Activated effector memory CD4-positive, alpha-beta T cell treated with Interleukin-2 at 50 U/mL for 16 hours (primary cell): ENCODE measurements at places on chromosomes 3 and 15.

DNA sequence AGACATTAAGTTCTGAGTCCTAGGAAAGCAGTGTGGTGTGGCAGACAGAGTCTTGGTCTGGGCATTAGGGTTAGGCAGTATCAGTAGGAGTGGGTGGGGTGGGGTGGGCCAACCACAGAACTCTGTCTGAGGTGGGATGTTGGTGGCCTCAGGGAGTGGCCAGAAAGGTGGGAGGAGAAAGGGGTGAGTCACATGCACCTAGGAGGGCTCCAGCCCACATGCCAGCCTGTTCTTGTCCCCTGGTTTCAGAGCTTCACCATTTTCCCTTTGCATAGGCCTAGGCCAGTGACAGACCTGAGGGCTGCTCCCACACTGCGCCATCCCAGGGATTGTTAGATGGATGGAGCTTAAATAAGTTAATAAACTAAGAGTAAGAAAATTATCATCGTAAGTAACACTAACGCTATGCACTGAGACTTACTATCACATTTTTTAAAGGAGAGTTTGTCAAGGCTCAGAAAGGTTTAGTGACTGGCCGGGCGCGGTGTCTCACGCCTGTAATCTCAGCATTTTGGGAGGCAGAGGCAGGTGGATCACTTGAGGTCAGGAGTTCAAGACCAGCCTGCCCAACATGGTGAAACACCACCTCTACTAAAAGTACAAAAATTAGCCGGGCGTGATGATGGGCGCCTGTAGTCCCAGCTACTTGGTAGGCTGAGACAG, 33.8 kb downstream of the DNASE1L3 start:
- DNase-seq: no peak

- no peak for DNase-seq
These were observed 126.5 kb downstream of the DTWD1 start for GRCh38 chr15:49747340-49747739.

- no peak for DNase-seq
These were observed 63.1 kb upstream of the MEF2A start for GRCh38 chr15:99502661-99503060.

- DNase-seq: no peak
These were observed 28.8 kb downstream of the CYP8B1 start for GRCh38 chr3:42846685-42847522.

GRCh38 chr3:48431224-48432029, 1.5 kb upstream of the PLXNB1 start:
- no peak for DNase-seq

- DNase-seq: no peak
These were observed 63.9 kb downstream of the FBLN2 start for GRCh38 chr3:13612829-13613228.

- DNase-seq: no peak
These were observed 50.4 kb downstream of the CCR4 start for GRCh38 chr3:33001889-33002288.

DNA sequence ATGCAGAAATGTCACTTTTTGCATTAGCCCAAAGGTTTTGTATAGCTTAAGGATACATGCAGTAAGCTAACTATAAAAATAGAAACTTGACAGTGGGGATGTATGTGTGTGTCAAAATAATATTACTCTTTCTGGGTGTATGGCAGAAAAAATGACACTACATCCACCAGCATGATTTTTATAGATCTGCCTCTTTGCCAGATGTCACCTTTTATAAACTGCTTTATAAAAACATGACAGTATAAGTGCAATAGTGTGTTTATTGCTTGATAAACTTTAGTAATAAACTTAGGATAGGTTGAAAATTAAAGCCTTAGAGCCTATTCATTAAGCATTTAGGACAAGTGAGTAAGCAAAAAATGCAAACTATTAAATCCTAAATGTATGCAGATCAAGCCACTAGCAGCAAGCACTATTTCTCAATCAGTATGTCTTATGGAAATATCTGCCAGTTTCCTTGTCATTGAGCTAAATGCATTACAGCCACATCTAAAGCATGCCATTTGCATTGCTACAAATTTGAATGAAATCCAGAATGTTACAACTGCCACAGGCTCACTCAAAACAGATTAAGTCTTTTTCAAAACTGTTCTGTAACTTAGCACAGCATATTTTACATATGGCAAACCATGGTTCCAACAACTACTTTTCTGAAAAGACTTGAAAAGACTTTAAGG, 935.0 kb downstream of the FHIT start:
- no peak for DNase-seq

DNA sequence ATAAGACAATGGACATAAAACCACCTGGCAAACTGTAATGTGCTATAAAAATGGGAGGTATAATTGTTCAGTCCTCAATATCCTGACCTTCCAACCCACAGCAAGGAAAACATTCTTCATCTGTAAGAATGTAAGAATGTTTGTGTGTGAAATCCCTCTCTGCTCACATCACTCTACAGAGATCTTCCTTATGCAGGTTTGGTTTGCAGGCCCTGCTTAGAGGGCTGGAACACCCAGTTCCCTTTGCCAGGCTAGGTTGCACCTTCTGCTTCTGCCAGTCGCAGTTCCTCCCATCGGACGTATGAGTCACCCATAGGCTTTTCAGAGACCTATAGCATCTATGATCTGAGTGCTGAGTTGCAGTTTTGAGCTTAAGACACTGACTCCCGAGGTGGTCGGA, 24.1 kb upstream of the MINAR1 start:
- no peak for DNase-seq

DNA sequence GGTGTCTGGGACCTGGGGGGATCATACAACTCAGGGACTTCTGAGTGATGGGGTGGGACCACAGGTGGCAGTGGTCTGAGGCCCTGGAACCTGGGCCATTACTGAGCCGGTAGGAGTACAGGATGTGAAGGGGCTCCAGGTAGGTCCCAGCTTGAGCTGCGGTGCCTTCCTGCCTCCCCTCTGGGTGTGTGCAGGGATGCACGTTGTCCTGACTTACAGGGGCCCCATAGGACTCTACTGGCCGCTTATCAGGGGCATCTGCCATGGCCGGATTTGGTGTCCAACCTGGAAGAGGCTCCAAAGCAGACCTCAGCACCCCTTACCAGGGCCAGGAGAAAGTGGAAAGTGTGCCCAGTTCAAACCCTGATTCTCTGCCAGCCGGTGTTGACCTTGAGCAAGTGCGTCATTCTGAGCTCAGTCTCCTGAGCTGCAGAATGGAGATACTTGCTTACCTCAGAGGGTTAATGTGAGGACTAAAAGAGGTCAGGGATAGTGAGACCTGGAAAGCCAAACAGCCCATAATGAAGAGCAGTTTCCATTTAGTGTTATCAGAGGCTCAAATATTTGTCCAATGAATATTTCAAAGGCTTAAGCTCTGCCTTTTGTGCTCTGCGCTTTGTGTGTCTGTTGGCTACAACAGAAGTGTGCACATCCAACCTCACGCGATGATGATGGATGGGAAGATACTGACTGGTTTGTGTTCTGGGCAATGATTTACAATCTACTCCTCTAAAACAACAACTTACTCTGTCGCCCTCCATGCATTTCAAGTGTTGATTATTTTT, 35.4 kb upstream of the ESYT3 start:
- DNase-seq: no peak

GRCh38 chr15:90535254-90535653, 5.5 kb downstream of the CRTC3 start:
- DNase-seq: no peak

- no peak for DNase-seq
These were observed 124.3 kb upstream of the PRICKLE2 start for GRCh38 chr3:64349551-64349950.

DNA sequence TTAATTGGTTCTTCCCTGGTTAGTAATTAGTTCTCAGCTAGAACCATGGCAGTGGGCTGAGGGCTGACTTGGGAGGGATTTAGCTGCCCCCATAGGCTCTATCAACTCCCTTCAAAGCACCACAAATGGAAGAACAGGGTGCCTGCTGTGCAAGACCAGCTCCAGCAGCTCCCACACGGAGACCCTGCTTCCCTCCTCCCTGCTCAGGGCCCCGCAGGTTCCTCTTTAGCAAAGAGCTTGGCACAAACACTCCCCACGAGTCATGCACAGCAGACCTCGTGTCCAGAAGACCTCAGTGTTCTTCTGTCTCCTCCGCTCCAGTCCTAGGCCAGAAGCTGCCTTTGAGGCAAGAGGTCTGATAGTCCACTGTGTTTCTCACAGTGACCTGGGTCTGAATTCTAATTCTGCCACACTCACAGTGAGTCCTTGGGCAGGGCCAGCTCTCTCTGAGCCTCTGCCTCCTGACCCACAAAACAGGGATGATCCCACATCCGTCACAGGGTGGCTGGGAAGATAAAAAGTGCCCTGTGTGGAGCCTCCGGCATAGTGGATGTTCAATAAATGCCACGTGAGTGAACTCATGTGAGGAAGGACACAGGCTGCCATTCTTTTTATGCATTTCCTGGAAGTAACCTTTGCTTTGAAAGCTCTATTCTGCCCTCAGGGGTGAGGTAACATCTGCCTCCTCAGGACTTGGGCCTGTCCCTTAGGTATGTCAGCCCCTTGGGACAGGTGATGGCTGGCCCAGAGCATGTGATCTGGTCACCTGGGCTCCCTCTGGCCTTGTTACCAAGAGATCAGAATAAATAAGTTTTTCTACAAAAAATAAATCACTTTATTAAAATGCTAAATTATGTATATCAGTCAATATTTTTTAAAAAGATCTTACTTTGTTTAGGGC, 7.6 kb downstream of the RAB6B start:
- DNase-seq: no peak
